ENCODE measurements at places on chromosomes 6 and 20.
A peak's percentile ranks its signal among the peaks of the same experiment; 100 is the strongest.

GRCh38 chr6:129567374-129567773 lies 142.6 kb downstream of the ARHGAP18 start:
- DNase-seq, result no peak

DNA sequence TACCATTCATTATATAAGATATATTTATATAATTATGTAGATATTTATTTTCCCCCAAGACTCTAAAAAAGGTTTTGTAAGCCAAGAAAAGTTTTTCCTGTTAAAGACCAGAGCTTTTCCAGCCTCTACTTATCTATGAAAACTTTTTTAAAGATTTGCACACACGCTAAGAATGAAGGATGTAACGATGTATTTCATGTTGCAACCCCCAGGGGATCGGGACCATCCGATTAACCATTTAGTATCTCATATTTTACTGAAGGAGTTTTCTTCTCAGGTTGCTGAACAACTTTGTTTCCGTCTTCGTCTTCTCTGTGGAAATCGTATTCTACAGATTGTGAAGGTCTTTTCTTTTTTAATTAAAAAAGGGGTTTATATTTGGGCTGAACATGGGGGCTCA lies 70.0 kb upstream of the SASH1 start:
- DNase-seq, result no peak

GRCh38 chr6:157760589-157761330 lies 62.3 kb upstream of the SNX9 start:
- peak; percentile 81 for DNase-seq

DNA sequence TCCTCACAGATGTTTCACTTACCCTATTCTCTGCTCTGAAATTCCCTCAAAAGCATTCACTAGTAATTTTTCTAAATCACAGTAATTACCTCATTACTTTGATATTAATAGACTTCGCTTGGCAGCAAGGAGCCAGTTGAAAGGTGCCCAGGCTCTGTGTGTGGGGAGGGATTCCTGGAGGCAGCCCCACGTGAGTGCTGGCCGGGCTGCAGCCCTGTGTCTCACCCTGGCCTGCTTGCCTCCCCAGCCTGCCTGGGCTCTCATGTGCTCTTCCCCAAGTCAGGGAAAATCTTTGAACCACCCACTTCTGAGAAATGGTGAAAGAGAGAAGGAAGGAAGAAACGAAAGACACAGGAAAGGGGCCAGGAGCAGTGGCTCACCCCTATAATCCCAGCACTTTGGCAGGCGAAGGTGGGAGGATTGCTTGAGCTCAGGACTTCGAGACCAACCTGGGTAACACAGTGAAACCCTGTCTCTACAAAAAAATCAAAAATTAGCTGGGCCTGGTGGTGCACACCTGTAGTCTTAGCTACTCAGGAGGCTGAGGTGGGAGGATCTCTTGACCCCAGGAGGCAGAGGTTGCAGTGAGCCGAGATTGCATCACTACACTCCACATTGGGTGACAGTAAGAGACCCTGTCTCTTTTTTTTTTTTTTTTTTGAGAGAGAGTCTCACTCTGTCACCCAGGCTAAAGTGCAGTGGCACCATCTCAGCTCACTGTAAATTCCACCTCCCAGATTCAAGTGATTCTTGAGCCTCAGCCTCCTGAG lies 20.0 kb upstream of the SNTA1 start:
- DNase-seq, result no peak

Measured in kidney capillary endothelial cell (primary cell).